Upper lobe of left lung (tissue), 6 donors: ENCODE measurements at places on chromosomes 13 and 19. TPM values are rescaled to one million over a fixed set of nuclear protein-coding genes. Genes with fewer than 3 reads are reported as not detected.
A peak's percentile ranks its signal among the peaks of the same experiment; 100 is the strongest.

GRCh38 chr13:80751854-80752253 lies 410.9 kb upstream of the SPRY2 start:
- no peak for DNase-seq

PTH2 gene
- total RNA-seq = not detected

DNA sequence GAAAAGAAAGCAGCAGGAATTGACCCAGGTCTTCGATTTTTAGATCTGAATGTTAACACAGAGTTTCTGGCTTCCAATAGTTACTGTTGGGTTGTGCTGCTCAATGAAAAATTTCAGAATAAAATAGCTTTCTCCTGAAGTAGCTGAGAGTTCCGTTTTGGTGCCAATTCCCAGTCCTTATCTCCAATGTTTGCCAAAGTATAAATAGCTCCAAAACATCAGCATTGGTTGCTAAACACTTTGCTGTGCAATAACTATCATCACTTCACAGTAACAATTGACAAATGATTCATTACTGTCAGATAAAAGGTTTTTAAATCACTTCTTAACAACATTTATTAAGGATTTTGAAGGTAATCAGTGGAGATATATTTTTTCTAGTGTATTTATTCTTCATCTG lies 446.0 kb downstream of the PCDH20 start:
- no peak for DNase-seq

GRCh38 chr13:22735011-22735995 lies 445.5 kb upstream of the SGCG start:
- DNase-seq = no peak

DNA sequence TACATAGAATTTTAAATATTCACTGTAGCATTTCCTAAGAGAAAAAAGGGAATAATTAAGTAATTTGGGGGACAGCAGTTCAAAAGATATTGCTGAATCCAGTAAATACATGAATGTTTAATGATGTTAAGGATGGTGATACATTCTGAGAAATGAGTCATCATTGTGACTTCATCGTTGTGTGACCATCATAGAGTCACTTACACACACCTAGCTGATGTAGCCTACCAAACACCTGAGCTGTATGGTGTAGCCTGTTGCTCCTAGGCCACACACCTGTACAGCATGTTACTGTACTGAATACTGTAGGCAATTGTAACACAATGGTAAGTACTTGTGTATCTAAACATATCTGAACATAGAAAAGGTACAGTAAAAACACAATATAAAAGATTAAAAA lies 34.8 kb downstream of the ATP7B start:
- no peak for DNase-seq

DNA sequence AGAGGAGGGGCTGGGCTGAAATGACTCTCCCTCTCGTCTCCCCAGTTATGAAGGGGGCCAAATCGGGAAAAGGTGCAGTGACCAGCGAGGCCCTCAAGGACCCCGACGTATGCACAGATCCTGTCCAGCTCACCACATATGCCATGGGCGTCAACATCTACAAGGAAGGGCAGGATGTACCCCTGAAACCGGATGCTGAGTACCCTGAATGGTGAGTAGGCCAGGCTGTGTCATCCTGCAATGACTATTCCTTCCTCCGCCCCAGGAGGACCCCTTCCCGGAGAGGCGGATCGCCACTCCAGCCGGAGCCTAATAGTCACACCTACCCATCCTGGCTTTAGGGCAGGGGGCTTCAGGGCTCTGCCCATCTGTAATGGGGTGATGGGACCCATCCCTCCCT lies 2.6 kb downstream of the MRPL54 start:
- no peak for DNase-seq

DNA sequence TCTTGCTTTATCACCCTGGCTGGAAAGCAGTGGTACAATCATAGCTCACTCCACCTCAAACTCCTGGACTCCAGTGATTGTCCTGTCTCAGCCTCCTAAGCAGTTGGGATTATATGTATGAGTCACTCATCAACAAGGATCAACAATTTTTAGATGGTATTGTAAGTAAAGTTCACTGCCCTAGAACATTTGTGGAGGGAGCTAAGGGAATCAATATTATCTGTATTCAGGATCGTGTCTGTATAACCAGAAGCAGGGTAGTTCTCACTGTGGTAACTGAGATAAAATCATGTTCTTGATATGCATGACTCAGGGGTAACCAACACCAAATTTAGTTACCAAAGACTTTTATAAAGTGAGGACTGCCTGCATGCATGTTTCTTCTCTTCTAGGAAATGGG lies 27.0 kb downstream of the ZMYM5 start:
- no peak for DNase-seq

- DNase-seq = peak; percentile 94
Observed at GRCh38 chr19:45455707-45456499, 11.9 kb upstream of the FOSB start.

FFAR3 gene
- not detected for total RNA-seq

DNA sequence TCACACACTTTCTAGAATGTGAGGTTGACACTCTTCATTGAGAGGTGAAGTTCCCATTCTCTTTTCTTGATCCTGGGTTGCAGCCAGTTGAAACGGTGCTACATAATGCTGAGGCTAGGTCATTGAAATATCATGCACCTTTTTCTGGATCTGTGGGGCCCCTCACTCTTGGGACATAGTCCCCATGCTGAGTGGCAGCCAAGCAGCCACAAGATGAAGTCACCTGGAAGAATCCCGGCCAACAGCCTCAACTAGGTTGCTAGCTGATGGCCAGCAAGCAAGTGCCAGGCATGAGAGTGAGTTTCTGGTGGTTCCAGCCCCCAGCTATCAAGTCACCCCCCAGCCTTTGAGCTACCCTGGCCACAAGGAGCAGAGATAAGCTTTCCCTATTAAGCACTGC lies 148.5 kb upstream of the TSHZ3 start:
- DNase-seq = no peak

SCN1B gene
- total RNA-seq = 7.2 TPM

C1QTNF9 gene
- not detected for total RNA-seq

- peak; percentile 82 for DNase-seq
Observed at GRCh38 chr19:47697863-47698609, 15.2 kb upstream of the EHD2 start.

ZDHHC20 gene
- total RNA-seq = 83.0 TPM

- peak; percentile 70 for DNase-seq
Observed at GRCh38 chr19:15264061-15264932, 32.0 kb upstream of the EPHX3 start.

DNA sequence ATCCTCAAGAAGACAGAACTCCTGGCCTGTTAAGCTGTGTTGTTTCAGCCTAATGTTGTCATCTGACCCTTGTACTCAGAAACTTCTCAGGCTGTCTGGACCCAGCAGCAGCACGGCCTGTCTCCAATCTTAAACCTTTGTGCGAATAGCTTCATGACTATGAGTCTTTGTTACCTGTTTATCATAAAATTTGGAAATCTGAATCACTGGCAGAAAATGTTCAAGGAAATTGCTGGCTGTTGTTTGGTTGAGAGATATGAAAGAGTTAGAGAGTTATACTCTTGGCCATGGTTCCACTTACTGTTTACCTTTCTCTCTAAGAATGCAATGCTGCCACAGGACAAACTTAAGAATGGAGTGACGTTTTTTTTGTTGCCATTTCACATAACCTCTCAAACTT lies 59.6 kb downstream of the EFNB2 start:
- DNase-seq = no peak

DNA sequence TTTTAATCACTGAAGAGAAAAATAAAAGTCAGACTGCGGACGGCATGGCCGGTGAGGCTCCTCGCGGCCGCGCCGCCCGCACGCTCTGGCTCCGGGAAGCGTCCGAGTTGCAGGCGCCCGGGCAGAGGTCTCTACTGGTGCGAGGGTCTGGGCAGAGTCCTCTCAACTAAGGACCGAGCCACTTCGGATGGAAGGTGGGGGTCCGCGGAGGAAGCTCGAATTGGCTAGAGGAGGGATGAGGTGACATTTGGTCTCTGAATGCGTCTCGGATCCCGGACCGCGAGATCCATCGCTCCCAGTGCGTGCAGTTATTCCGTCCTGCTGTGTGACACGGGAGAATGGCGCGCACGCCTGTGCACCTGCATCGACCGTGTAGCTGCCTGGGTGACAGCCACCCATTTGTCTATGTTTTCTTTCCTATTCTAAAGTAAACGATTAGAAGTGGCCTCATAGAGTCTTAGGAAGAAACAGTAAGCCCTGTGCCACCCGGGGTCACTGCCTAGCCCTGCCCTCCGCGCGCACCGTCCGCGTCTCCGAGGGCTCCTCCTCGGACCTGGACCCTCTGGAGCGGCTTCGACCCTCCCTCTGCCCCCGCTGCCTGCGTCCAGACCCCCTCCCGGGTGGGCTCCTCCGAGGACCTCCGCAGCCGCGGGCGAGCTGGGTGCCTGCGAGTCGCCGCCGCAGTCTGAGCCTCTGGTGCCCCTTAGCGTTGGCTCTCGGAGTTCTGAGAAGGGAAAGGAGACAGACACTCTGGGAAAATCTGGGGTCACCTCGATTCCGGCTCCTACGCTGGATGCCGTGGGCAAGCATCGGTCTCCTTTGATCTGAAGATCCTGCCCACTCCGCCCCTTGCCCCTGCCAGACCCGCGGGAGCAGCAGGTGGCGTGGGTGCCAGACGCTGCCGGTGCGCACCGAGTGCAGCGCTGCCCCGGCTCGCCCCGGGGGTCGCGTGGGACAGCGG lies 347.4 kb downstream of the LIG4 start:
- DNase-seq = peak; percentile 22

DNA sequence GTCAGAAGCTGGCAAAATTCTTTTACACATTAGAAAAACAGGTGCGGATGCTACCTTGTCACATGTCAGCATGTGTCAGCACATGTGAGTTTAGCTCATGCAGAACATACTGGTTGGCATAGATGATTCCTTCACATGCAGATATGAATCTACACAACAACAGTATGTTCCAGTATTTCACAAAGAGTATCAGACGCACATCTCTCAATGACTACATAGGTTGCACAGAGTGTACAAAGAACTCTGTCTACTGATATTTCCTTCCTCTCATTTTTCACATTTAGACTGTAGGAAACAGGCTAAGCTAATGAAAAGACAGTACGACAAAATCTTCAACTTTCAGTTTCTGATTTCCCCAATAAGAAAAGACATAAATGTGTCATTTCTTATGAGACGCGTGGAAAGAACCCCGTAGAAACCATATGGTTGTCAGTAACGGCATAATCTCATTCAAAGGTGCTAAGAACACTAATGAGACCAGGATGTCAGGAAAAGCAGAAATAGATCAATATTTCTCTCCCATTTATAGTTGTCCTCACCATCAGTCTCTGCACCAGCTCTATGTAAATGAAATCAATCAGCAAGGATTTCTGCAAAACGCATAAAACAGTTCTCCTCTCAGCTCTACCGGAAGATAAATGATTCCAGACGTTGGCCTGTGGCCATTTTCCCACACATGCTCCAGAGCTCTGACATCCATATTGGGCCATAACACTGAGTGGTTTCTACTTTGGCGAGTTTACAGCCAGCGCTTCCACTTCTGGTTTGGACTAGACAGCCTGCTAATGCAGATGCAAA lies 81.2 kb downstream of the STARD13 start:
- DNase-seq = no peak

GRCh38 chr13:82036602-82037001 lies 1695.7 kb upstream of the SPRY2 start:
- DNase-seq = no peak

- no peak for DNase-seq
Observed at GRCh38 chr13:74646091-74646490, 511.9 kb upstream of the KLF12 start.

DNA sequence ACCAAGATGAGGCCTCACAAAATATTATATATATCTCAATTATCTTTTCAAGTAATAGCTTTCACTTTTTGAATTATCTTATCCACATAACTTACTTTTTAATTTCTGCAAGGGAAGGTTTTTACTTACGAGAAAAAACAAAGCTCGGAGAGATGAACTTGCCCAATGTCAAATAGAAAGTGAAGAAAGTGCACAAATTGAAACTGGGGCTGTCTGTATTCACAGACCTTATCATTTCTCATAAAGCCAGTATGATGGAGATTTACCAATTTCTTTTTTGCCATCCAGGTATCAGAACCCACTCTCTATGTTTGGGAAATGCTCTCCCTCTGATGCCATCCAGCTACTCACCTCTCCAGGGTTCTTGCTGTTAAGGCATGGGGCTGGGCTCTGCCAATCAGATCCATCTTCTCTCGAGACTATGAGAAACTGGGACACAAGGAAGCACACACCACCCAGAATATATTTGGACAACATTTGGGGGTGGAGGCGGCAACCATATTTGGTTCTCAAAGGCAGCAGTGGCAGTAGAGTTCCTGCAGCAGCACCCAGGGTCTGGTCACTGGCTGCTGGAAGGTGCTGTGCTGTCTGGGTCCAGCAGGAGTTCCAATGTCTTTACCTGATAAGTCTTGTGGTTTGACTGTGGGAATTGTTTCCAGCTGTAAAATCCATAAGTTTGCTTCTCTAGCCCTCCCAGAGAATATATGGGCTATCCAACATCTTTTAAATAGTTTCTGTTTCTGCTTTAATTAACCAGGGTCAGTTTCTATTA lies 45.8 kb upstream of the SCEL start:
- no peak for DNase-seq

ZNF726 gene
- total RNA-seq = 2.1 TPM

- DNase-seq = no peak
Observed at GRCh38 chr13:52048516-52048915, 24.0 kb downstream of the UTP14C start.

SYCN gene
- total RNA-seq = not detected

- DNase-seq = no peak
Observed at GRCh38 chr13:24224232-24224680, 63.7 kb downstream of the SPATA13 start.

ZNF555 gene
- total RNA-seq = 6.2 TPM

TMEM238 gene
- 54.6 TPM for total RNA-seq

GRCh38 chr13:28983641-28984040 lies 163.5 kb downstream of the MTUS2 start:
- DNase-seq = no peak

GRCh38 chr19:15640294-15640903 lies at the start of gene CYP4F3:
Gene CYP4F3, plus strand, starts transcription at chr19:15640897. Its CDS starts 519 bp downstream, at chr19:15641416.
- peak; percentile 85 for DNase-seq

DNA sequence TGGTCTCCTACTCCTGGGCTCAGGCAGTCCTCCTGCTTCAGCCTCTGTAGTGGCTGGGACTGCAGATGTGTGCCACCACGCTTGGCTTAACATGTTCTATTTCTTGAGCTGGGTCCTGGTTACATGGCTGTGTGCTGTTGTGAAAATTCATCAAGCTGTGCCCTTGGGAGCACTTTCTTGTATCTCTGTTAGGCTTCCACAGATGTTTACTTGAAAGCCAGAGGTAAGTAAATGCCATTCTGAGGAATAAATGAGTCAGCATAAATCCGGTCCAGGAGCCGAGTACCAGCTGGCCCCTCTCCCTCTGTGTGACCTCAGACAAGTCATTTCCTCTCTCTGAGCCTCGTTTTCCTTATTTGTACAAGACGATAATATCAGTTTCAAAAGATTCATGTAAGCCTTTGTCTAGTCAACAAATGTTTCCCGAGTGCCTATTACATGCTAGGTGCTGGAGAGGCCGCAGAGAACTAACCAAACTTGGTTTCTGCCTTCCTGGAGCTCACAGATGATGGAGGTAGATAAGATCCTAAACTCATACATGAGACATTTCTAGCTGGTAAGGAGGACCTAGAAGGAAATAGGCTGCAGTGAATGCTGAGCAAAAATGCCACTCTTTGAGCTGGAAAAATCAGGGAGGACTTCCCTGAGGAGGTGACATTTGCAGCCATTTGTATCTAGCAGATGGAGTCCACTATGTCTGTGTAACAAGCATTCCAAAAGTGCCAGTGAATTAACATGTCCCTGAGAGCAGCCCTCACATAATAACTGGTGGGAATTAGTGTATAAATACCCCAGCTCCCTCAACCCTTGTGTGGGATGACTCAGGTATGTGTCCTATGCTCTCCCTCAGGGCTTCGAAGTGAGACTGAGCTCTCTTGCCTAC lies 2.7 kb upstream of the RASAL3 start:
- no peak for DNase-seq

- no peak for DNase-seq
Observed at GRCh38 chr19:14383661-14384555, 2.7 kb downstream of the ADGRE5 start.

LHB gene
- not detected for total RNA-seq
